ENCODE measurements at places on chromosomes 16 and 17. TPM values are rescaled to one million over a fixed set of nuclear protein-coding genes. Genes with fewer than 3 reads are reported as not detected.

DNA sequence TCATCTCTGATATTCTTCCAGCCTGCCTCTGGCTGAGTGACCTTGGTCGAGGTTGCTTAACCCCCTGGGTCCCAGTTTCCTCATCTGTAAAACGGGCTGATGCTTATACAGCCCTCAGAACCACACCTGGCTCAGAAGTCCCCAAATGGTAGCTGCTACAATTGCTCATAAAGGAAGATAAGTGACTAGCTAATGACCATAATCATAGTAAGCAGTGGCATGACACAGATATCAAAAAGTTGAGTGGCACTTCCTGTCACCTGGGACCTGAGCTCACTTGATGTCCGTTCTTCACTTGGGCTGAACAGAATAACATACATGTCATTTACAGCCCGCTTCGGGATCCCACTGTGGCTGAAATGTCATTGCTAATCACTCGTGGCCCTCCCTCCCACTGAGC is 1.8 kb downstream of the MGRN1 start:
- DNase-seq, result no peak
- H3K27ac ChIP-seq, result no peak overlapping the region
- no peaks in the 10 kb centered on the region for H3K36me3 ChIP-seq
- H3K4me3 ChIP-seq, result peak overlapping the region; percentile 87

DNA sequence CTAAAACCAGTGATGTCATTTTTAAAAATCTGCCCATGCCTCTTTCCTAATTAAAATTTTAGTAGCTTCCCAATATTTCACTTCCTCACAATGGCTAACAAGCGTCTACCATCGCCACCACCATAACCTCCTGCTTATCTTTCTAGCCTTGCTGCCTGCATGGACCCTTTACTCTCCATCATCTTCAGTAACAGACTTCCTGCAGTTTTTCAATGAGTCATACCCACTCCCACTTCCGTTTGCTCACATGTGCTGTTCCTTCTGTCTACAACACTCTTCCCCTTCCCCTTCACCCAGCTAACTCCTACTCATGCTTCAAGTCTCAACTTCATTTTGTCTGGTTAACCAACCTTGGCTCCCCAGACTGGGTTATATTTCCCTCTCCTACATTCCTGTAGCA is 12.8 kb upstream of the SKAP1 start:
- no peaks in the 10 kb centered on the region for H3K4me1 ChIP-seq
- no peak overlapping the region for H3K27ac ChIP-seq
- H3K36me3 ChIP-seq, result no peaks in the 10 kb centered on the region
- H3K4me3 ChIP-seq, result no peak overlapping the region
- no peak for DNase-seq
- no peaks in the 10 kb centered on the region for H3K27me3 ChIP-seq

NLRC3 gene
- total RNA-seq, result 0.15 TPM

GRCh38 chr17:76276461-76277299 is 11.5 kb downstream of the UBALD2 start:
- H3K4me1 ChIP-seq, result no peaks in the 10 kb centered on the region
- no peaks in the 10 kb centered on the region for H3K27me3 ChIP-seq
- no peaks in the 10 kb centered on the region for H3K36me3 ChIP-seq
- DNase-seq, result no peak
- no peak overlapping the region for H3K4me3 ChIP-seq

DNA sequence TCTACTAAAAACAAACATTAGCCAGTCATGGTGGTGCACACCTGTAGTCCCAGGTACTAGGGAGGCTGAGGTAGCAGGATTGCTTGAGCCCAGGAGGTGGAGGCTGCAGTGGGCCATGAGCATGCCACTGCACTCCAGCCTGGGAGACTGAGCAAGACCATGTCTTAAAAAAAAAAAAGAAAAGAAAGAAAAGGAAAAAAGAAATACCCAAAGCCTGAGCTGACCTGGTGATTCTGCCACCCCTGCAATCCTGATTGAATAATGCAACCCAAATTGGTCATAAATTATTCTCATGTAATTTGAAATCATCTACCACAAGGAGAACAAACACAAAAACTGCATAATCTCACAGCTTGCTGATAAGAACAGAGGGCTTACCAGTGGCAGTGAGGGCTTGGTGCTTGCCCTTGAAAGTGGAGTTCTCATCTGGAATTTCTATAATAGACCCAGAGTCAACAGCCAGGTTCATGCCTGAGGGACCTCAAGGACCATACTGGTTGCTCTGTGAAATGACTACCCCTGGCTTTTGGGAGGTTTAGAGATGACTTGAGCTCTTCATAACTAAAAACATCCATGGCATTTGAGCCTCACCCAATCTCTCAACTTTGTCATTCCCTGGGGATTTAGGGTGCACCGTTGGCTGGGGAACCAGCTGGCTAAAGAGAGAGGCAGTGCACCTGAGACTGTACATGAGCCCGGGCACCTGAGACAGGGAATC is 35.4 kb upstream of the TMC5 start:
- no peak overlapping the region for H3K4me3 ChIP-seq
- no peaks in the 10 kb centered on the region for H3K36me3 ChIP-seq
- H3K27me3 ChIP-seq, result no peaks in the 10 kb centered on the region
- H3K27ac ChIP-seq, result no peak overlapping the region
- no peak for DNase-seq

DNA sequence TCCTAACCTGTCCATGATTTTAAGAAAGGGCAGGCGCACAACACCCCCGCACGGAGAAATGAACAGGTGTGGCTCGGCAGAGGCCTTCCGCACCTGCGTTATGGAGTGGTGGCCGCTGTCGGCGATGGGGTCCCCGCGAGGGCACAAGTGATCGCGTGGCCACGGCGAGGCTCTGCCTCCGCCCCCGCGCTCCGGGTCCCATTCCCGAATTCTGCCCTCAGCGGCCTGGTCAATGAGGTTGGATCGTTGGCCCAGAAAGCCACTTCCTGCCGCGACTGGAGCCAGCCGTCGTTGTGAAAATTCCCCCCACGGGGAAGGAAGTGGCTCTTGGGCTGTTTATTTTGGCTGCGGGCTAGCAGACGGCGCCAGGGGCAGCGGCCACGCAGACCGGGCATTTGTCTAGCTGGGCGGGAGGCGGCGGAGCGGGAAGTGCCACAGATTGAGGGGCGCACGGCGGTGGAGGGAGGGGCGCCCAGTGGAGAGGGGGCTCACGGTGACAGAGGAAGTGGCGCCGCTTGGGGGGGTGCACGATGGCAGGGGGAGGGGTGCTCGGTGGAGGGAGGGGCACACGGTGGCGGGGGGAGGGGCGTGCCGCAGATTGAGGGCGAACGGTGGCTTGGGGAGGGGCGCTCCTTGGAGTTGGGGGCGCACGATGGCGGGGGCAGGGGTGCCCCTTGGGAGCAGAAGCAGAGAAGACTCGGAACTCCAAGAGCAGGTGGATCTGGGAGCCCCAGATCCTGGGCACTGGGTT is 25.0 kb downstream of the MRC2 start:
- H3K36me3 ChIP-seq, result no peaks in the 10 kb centered on the region
- H3K4me1 ChIP-seq, result no peaks in the 10 kb centered on the region
- no peak overlapping the region for H3K4me3 ChIP-seq
- DNase-seq, result no peak
- H3K27me3 ChIP-seq, result no peaks in the 10 kb centered on the region

- peak overlapping the region; percentile 67 for H3K27ac ChIP-seq
- no peak for DNase-seq
- no peaks in the 10 kb centered on the region for H3K36me3 ChIP-seq
- no peaks in the 10 kb centered on the region for H3K27me3 ChIP-seq
- peak overlapping the region; percentile 67 for H3K4me3 ChIP-seq
Observed at GRCh38 chr16:22190081-22190775, 15.8 kb upstream of the EEF2K start.

DNA sequence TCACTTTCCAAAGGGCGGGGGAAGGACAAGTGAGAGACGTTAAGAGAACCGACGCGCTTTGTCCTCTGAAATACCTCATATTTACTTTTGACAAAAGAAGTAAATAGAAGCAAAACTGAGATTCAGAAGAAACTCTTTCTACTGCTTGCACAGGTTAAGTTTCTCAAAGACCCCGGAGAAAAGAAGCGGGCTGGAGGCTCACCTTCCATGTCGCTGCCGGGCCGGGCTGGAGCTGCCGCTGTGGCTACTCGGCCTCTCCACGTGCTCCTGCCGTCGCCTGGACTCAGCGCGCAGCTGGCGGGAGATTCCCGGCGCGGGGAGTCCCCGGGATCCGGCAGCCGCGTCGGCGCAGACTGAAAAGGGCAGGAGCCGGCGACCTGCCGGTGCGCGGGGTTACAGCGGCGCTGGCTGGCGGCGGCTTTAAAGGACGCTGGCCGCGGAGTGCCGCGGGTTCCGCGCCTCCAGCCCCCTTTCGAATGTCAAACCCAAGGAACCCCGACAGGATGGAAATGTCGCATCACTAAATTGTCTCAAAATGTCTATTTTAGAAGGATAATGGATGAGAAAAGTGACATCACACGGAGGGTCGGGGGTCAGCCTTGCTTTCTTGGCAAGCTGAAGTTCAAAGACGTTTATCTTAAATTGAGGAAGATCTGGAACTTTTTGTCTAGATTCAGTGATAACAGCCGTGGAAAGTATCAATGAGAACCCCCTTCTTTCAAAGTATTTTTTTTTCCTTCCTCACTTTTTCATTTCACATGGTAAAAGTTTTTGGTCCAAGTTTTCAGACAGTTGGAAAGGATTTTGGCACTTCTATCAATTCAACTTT is at the start of gene IKZF3:
Gene IKZF3 (minus strand): TSS at position 395 of the 829 bp plus-strand sequence. CDS start 186 bp downstream, at position 209.
- DNase-seq, result no peak
- H3K4me1 ChIP-seq, result peaks cover 14% of the 10 kb centered on the region
- H3K4me3 ChIP-seq, result peak within 1 kb of the TSS; percentile 29
- H3K27ac ChIP-seq, result no peak within 1 kb of the TSS
- peaks cover 28% of the 10 kb centered on the region for H3K27me3 ChIP-seq

GP2 gene
- total RNA-seq, result 8.7 TPM

DNA sequence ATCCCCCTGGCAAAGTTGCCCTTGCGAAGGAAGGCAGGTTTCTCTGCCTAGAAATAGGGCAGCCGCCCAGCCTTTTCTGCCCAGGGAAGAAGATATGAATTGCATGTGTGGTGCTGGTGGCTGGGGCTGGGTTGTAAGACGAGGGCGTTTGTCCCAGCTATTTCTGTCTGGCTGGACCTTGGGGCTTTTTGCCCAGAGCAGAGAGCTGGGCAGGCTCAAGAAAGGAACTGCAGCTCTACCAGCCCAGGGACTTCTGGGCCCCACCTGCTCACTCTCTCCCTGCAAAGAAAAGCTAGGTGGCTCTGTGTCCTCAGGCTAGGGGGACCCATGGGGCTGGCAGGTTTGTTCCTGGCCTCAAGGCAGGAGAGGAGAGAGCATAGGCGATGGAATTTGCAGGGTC is 586 bp downstream of the CACNG1 start:
- no peaks in the 10 kb centered on the region for H3K36me3 ChIP-seq
- H3K4me3 ChIP-seq, result no peak overlapping the region
- no peaks in the 10 kb centered on the region for H3K4me1 ChIP-seq
- no peak overlapping the region for H3K27ac ChIP-seq
- DNase-seq, result no peak

GRCh38 chr17:81397314-81398175 is 2.3 kb downstream of the BAHCC1 start:
- DNase-seq, result no peak
- H3K27ac ChIP-seq, result peak overlapping the region; percentile 99
- H3K4me3 ChIP-seq, result peak overlapping the region; percentile 82
- peaks cover 33% of the 10 kb centered on the region for H3K4me1 ChIP-seq
- H3K36me3 ChIP-seq, result no peaks in the 10 kb centered on the region

- no peak overlapping the region for H3K4me3 ChIP-seq
- H3K27ac ChIP-seq, result no peak overlapping the region
- no peaks in the 10 kb centered on the region for H3K4me1 ChIP-seq
- H3K27me3 ChIP-seq, result no peaks in the 10 kb centered on the region
- no peaks in the 10 kb centered on the region for H3K36me3 ChIP-seq
Observed at GRCh38 chr16:50688083-50688482, 5.3 kb upstream of the NOD2 start.

DNA sequence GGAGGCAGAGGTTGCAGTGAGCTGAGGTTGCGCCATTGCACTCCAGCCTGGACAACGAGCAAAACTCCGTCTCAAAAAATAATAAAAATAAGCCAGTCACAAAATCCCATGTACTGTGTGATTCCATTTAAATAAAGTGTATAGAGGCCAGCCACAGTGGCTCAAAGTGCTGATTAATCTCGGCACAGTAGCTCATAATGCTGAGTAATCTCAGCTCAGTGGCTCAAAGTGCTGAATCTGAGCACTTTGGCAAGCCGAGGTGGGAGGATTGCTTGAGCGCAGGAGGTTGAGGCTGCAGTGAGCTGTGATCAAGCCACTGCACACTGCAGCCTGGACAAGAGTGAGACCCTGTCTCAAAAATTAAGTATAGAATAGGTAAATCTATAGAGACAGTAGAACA is 4.9 kb downstream of the TMED6 start:
- H3K4me3 ChIP-seq, result no peak overlapping the region
- peaks cover 27% of the 10 kb centered on the region for H3K36me3 ChIP-seq

RAB26 gene
- 44.9 TPM for total RNA-seq

TBX4 gene
- 0.27 TPM for total RNA-seq

NPB gene
- 1.2 TPM for total RNA-seq

DNA sequence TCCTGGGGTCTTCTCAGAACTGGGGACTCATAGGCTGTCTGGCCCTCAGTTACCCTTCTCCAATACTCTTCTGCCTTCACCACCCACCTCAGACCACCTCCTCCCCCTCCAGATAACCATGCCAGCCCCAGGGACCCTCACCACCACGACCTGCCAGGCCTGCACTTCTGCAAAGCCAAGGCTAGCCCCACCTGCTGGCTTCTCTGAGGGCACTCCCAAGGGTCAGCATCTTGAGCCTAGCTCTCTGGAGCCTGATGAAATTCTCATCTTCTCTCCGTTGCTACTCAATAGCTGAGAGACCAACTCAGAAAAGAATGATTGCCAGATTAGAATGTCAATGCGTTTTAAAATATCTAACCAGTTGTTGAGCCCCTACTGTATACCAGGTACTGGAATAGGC is 56.1 kb upstream of the LYRM9 start:
- DNase-seq, result no peak
- no peaks in the 10 kb centered on the region for H3K4me1 ChIP-seq
- peaks cover 10% of the 10 kb centered on the region for H3K27me3 ChIP-seq
- no peak overlapping the region for H3K27ac ChIP-seq
- no peaks in the 10 kb centered on the region for H3K36me3 ChIP-seq

- H3K27me3 ChIP-seq, result no peaks in the 10 kb centered on the region
- no peaks in the 10 kb centered on the region for H3K36me3 ChIP-seq
- no peak overlapping the region for H3K4me3 ChIP-seq
- no peak for DNase-seq
- H3K4me1 ChIP-seq, result peaks cover 15% of the 10 kb centered on the region
- H3K27ac ChIP-seq, result no peak overlapping the region
Observed at GRCh38 chr16:50169555-50170096, 16.5 kb downstream of the TENT4B start.
